ENCODE measurements at places on chromosomes 7 and 10.

- DNase-seq = no peak
Observed at GRCh38 chr7:141113131-141113530, 39.3 kb downstream of the TMEM178B start.

GRCh38 chr10:89210794-89211425 lies 3.8 kb upstream of the CH25H start:
- peak; percentile 10 for DNase-seq

- peak; percentile 32 for DNase-seq
Observed at GRCh38 chr10:115129752-115130151, 36.6 kb downstream of the ATRNL1 start.

DNA sequence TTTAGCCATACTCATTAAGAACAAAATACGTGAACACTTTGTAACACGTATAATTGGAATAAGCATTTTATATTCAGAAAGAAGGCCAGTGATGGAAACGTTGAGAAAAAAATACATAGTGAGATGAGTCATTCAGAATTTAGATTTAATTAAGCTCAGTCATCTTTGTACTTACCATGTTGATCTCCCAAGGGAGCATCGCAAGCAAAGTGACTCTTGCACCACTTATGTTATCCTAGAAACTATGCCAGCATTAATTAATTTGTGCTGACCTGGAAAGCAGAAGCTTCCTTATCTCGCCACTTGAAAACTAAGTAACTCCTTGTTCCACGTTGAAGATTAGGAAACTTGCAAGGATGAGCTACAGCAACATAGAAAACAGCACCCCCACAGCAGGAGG lies 9.7 kb upstream of the MPP7 start:
- peak; percentile 14 for DNase-seq

- no peak for DNase-seq
Observed at GRCh38 chr10:42795701-42796100, 13.1 kb downstream of the BMS1 start.

- peak; percentile 32 for DNase-seq
Observed at GRCh38 chr10:112229096-112229495, 45.5 kb upstream of the GPAM start.

DNA sequence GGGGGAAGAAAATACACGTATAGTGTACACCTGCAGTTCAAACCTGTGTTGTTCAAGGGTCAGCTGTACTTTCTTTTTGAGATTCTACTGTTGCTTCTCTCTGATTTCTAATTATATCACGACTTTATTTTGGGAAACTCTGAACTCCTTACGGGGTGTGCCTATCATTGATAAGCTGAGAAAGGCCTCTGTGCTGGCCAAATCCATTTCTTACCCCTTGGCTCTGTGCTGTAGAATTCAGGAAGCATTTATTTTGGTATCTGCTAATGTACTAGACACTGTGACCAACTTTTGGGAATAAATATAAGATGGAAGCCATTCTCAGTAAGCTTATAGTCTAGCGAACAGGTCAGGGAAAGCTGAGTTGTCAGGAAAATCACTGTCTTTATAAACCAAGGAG lies 26.9 kb upstream of the RPA3 start:
- DNase-seq = no peak

GRCh38 chr7:32119790-32120196 lies 49.6 kb upstream of the PDE1C start:
- DNase-seq = no peak

DNA sequence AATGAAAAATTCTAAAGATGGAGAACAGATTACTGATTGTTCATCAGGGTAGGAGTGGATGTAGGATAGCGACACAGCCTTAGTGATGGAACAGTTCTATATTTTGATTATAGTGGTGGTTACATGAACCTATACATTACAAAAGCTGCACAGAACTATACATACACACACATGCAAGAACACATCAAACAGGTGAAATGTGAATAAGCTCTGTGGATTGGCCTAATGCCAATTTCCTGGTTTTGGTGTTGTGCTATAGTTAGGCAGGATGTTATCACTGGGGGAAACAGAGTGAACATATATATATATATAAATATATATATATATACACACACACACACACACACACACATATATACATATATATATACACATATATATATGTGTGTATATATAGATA lies 76.4 kb upstream of the PIK3CG start:
- DNase-seq = no peak

DNA sequence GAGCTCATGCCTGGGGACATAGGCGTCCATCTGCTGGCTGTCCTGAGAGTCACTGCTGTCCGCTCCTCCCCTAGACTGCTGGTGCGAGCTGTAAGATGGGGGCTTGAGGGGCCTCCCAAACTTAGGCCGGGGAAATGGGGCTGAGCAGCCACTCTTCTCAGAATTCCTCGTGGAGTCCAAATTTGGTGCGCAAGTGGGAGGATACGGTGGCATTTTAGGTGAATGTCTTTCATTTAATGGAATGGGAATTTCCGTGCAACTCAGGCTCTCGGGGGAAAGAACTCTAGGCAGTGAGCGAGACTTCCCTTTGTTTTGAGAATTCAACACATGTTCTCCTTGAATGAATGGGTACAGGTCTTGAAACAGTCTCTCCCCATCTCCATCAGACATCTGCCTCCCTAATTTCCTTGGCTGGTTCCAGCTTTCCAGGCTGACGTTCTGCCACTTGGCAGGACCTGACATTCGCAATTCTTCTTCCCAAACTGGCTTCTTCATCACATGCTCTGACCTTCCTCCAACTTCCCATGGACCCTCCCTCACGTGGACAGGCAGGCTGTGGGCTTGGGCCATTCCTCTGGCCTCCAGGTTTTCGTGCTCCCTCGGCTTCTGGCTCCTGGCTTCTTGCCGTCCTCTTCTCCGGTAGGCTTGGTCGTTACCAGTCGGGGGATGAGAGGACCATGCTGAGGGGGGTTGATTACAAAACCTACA lies 30.1 kb downstream of the JCAD start:
- no peak for DNase-seq

- DNase-seq = no peak
Observed at GRCh38 chr10:121313119-121313875, 284.9 kb downstream of the FGFR2 start.

DNA sequence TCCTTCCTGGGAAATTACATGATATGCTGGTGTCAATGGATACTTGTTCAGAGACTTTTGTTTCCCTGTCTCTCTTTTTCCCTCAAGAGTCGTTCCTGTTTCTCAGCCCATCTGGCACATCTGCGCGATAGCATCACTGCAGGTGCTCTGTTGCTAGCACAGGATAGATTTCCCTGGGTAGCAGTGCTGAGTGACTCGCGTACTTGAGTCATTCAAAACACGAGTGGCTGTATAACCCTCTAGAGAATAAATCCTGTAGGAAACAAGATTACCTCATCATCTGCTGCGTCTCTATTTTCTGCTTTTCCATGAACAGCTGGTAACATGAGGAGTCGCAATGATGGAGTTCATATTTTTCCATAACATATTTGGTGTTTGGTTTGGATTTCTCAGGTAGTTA lies 452.0 kb upstream of the FZD8 start:
- DNase-seq = peak; percentile 27

DNA sequence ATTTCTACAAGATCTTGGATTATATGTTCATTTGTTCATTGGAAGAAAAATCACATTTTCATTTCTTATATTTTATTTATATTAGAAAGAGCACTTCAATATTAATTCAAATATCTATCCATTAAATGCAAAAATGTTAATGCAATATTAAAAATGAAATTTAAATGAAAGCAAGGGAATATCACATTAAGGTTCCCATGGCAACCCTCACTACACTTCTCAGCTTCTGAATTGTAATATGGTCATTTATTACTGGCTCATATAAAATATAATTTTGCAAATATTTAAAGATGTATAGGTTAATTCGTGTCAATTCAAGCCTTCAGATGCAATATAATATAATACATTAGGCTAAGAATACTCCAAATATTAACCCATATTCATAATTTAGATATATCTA lies 38.8 kb downstream of the XRCC2 start:
- DNase-seq = no peak

DNA sequence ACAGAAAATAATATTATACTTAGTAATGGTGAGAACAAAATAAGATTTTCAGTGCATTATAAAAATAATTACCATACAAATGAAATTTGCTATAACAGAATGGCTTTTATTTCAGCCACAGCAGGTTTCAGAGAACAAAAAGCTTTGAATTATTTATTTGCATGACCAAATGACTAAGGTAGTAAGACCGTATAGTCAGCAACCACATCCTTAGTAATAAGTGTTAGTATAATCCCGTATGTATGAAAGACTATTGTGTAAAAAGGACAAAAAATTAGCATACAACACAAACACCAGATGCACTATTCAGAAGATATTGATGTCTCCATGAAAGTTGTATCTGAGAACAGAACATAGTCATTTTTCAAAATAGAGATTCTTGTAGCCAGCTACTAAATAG lies 12.2 kb downstream of the PDZD8 start:
- peak; percentile 79 for DNase-seq

DNA sequence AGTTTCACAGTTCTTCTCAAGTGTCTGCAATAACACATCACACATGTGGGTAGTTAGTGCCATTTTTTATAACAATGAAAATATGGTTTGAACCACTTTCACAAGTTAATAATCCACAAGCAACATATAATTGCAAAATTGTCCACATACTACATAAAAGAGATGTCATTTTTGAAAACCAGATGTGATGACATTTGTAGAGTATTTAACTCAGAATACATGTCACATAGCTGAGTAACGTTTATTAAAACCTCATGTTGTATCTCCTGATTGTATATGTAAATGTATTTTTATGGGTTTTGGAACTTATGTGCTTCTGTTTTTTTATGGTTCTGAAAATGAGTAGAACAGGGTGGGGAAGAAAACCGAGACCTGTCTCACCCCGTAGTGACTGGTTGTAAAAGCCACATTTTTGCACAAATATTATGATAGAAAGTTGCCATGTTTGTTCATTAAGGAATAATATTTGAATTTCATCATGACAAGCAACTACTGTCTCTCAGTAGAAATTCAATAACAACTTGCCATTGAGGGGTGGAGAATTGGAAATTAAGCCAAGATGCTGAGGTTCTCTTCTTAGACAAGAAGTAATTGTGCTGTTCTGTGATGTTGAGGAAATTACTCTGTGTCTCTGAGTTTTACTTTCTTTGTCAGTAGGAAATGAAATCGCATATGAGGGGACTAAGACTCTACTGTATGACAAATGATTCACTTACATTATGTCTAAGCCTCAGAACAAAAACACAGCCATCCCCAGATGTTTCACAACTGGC lies 29.2 kb upstream of the EGFR start:
- no peak for DNase-seq

DNA sequence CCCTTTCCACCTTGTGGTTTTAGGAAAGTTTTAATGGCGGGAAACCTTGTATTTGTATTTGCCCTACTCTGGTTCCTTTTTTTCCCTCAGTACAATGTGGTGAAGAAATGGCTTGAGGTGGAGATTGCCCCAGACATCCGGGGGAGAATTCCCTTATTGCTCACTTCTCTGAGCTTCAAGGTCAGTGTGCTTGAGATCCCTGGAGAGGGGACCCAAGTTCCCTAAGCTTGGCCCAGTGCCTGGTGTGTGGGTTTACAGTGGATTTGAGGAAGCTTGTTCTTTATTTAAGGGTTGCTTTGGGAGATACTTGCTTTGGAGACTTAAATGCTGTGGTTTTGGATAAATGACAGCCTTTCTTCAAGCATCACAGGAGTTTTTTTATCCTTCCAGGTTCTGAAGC lies 18.3 kb downstream of the CALHM2 start:
- peak; percentile 95 for DNase-seq

GRCh38 chr7:106222545-106222944 lies 62.2 kb downstream of the NAMPT start:
- DNase-seq = no peak

- no peak for DNase-seq
Observed at GRCh38 chr10:109957092-109957797, 33.9 kb upstream of the XPNPEP1 start.

GRCh38 chr7:116539879-116540278 lies 15.0 kb downstream of the CAV1 start:
- DNase-seq = no peak

DNA sequence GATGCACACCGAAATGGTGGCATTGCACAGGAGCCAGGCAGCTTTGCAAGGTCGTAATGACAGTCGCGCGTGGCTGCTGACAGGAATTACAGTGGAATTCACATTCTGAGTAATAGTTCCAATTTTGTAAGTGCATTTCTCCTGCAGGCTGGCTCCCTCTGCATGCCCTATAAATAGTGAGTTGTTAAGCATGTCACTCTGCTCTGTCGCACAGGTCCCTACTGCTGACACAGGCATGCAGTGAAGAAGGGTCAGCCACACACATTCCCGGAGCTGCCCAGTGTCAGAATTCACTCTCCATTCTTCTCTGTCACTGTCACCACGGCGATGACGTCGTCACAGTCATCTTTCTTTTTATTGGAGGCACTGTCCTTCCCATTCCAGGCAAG lies 49.2 kb upstream of the SHH start:
- DNase-seq = no peak

DNA sequence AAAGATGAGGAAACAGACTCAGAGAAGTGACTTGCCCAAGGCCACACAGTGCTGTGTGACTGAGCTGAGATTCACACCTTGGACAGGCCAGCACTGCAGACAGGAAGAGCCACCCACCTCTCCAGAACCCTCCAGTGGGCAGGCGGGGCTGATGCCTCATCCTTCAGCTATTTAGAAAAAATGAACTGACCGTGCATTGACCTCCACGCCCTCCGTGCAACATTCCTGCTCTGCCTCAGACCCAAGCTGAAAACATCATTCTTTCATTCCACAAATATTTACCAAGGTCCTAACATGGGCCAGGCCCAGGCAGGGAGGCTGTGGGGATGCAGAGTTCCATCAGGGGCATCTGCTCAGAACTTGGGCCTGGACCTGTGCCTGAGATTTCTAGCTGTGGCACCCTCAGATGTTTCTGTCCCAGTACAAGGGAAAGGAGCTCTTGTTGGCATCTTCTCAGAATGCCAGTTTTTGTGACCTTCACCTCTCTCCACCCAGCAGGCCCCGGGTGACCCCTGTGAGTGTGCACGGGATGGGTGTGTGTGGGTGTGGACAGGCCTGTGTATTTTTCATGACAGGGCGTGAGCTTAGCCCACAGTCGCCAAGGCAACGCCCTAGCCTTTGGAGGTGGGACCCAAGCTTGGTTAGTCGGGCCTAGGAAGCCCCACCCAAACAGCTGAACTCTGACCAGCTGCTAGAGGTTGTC lies 6.5 kb downstream of the VSIR start:
- peak; percentile 98 for DNase-seq

Measured in amniotic epithelial cell (primary cell).